ENCODE measurements at places on chromosomes 3 and 15. TPM values are rescaled to one million over a fixed set of nuclear protein-coding genes. Genes with fewer than 3 reads are reported as not detected.

RBP2 gene
- not detected for total RNA-seq

EFL1 gene
- total RNA-seq: 30.1 TPM

C3orf22 gene
- total RNA-seq: not detected

TBC1D5 gene
- 63.6 TPM for total RNA-seq

PTPRG gene
- 65.1 TPM for total RNA-seq

DNA sequence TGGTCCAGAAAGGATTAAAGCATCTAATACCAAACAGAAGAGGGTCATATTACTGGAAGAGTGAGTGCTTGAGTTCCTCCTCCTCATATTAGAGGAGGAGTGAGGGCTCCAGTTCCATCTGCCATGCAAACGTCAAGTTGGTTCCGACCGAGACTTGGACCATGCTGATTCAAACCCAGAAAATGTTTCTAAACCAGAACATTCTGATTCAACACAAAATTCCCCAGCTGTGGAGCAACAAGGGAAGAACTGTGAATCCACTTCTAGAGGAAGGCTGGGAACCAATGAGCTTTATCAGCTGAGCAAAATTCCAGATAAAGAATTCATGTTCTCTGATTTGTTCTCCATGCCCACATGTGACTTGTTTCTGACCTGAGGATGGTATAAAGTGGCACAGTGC, 135.6 kb upstream of the WNT5A start:
- DNase-seq: no peak

DNA sequence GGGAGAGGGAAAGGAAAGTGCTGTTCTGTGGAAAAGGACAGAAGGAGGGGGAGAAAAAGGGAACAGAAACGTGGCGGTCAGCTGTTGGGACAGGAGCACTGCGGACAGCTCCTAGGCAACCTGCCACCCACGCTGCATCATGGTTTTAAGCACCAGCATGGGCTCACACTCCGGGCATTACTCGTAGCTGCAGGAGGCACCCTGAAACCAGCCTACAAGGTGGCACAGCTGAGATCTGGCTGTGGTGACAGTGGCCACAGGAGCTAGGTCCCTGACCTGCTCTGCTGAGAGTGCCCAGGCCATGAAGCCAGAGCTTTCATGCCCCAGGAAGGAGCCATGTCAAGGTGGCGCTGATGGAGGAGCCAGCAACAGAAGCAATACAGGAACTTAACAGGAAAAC, 161.4 kb upstream of the ST8SIA2 start:
- DNase-seq: no peak

GRCh38 chr15:87671289-87671688, 585.2 kb downstream of the NTRK3 start:
- DNase-seq: no peak

- DNase-seq: peak; percentile 60
These were observed 209.2 kb upstream of the ZPLD1 start for GRCh38 chr3:102225407-102226132.

GRCh38 chr3:48847053-48847503, 596 bp downstream of the PRKAR2A start:
- peak; percentile 79 for DNase-seq

DNA sequence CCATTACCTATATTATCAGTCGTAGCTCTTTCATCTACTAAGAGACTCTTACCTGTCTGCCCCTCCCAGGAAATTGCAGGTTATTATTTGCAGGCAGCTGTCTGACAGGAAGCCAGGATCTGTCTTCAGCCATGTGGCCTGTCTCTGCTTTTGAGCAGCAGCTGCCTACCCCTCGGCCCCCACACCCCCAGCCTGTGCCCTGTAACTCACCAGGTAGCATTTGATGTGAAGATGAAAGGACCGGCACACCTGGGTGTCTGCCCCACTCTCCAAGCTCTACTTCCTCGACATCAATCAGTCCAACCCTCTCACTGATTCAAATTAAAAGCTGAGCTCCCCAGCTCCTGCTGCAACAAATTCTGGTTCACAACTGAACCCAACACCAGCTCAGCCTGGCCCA, 197.2 kb upstream of the CTNNB1 start:
- DNase-seq: no peak

DNA sequence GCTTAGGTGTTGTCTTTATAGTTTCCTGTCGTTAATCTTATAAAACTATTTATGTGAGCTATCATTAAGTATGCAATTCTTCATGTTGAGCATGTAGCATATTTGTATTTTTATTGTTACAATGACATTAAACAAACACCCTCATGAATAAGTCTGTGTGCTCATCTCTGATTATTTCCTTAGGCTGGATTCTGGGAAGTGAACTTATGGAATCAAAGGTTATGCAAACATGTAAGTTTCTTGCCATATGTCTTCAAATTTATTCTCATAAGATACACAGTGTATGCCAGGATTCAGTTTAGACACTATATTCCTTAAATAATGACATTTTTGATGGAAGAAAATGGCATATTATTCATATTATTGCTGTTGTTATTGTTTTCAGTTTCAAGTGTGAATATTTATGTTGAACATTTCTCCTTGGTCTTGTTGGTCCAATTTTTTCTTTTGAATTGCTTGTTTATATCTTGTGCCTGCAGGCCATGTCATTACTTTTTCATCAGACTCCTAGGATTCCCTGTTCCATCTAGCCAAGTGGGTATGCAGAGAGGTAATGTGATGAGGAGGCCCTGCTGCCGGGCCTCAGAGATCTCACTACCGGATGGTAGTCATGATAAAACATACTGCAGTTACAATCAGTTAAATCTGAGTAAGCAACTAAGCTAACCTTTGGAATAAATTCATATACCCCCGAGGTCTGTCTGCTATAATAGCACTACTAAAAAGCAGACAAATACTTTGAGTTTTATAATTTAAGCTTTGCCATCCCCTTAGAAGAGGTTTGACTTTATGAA, 684.3 kb upstream of the SGO1 start:
- no peak for DNase-seq

DNA sequence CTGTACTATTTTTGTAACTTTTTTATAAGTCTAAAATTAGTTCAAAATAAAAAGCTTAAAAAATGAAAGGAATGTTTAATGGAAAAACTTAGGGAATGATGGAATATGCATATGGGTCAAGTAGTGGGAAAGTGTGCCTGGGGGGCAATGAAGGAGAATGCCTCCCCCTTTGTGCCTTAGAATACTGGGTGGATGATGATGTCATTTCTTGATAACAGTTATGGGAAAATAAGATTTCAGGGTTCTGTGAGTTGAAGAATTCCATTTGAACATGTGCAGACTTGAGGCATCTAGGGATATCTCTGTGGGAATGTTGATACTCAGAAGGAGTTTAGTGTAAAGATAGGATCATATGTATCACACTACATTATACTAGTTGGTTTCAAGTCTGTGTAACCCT, 13.8 kb downstream of the WDR93 start:
- DNase-seq: no peak

DNA sequence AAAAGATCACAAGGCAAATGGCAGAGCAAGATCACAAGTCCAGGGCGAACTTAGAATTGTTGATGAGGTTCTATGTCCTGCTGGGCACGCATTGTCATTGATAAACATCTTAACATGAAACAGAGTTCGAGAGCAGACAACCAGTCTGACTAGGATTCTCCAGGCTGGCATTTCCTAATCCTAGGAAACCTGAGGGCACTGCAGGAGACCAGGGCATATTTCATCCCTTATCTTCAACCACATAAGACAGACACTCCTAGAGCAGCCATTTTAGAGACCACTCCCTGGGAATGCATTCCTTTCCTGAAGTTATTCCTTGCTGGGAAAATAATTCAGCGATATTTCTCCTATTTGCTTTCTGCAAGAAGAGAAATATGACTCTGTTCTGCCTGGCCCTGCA, 1199.9 kb downstream of the SI start:
- DNase-seq: peak; percentile 1

- no peak for DNase-seq
These were observed 10.0 kb downstream of the FSTL1 start for GRCh38 chr3:120440762-120441161.

GRCh38 chr3:7618606-7619005, 757.7 kb downstream of the GRM7 start:
- DNase-seq: no peak

- no peak for DNase-seq
These were observed 57.5 kb upstream of the TRA2B start for GRCh38 chr3:185995352-185995751.

- no peak for DNase-seq
These were observed 45.1 kb downstream of the RTP1 start for GRCh38 chr3:187242435-187242834.

GRCh38 chr3:148240351-148240750, 457.4 kb upstream of the AGTR1 start:
- no peak for DNase-seq

DNA sequence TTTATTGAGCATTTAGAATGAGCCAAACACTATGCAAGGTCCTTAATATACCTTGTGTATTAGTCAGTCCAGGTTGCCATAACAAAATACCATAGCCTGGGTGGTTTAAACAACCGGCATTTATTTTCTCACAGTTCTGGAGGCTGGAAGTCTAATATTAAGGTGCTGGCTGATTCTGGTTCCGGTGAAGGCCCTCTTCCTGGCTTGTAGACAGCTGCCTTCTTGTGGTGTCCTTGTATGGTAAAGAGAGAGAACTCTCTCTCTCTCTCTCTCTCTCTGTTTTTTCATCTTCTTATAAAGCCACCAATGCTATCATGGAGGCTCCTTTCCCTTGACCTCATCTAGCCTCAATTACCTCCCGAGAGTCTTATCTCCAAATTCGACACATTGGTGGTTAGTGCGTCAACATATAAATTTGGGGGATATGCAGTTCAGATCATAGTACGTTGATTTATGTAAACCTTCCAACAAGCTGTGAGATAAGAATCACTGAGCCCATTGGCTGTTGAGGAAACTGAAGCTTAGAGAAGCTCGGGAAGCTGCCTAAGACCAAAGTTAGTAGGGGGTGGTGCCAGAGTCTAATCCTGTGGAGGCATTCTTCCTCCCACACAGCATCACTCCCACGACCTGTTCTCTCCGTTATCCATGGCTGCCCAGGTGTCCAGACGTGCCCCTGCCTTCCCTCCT, 298.0 kb upstream of the PROK2 start:
- no peak for DNase-seq

- no peak for DNase-seq
These were observed 3.9 kb downstream of the TOMM70 start for GRCh38 chr3:100396967-100397366.

DNA sequence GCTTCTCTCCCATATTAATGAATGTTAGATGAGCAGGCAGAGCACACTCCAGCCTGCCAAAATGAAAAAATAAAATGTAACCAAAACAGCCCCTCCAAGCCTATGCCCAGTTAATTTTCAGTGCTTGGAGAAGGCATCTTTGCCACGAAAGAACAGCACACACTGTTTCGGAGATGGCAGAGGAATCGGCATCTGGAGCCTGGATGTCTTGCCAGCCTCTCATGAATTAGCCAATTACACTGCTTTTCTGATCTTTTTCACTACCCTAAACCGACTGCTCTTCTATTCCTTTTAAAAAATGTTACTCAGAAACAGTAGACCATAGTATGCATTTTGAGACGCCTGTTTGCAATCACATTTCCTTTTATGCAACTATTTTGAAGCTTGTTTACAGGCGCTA, 249.6 kb downstream of the TLE3 start:
- DNase-seq: no peak

DNA sequence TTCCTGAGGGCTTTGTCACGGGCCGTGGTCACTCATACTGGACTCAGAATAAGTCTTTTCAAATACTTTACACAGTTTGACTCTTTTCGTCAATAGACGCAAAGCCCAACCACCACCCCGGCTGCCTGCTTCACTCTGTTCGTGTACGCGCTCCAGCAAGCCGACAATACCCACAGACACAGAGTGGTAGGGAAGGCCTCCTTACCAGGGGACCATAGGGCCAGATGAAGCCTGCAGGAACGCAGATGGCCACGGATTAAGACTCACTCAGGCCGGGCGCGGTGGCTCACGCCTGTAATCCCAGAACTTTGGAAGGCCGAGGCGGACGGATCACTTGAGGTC, 29.7 kb downstream of the EFCAB12 start:
- peak; percentile 52 for DNase-seq

DNA sequence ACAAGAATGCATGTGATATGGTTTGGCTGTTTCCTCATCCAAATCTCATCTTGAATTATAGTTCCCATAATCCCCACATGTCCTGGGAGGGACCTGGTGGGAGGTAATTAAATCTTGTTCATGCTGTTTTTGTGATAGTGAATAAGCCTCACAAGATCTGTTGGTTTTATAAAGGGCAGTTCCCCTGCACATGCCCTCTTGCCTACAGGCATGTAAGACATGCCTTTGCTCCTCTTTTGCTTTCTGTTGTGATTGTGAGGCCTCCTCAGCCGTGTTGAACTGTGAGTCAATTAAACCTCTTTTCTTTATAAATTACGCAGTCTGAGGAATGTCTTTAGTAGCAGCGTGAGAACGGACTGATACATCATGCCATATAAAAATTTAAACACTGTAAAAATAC, 1537.0 kb downstream of the OTOL1 start:
- no peak for DNase-seq

All from neural progenitor cell (in vitro differentiated cells).